K562 (cell line): ENCODE measurements at places on chromosomes 12 and 14.

- peak; percentile 14 for DNase-seq
Measured at GRCh38 chr14:52299692-52300278, 14.3 kb upstream of the PTGER2 start.

- DNase-seq: no peak
Measured at GRCh38 chr12:124513297-124513867, 54.0 kb downstream of the NCOR2 start.

DNA sequence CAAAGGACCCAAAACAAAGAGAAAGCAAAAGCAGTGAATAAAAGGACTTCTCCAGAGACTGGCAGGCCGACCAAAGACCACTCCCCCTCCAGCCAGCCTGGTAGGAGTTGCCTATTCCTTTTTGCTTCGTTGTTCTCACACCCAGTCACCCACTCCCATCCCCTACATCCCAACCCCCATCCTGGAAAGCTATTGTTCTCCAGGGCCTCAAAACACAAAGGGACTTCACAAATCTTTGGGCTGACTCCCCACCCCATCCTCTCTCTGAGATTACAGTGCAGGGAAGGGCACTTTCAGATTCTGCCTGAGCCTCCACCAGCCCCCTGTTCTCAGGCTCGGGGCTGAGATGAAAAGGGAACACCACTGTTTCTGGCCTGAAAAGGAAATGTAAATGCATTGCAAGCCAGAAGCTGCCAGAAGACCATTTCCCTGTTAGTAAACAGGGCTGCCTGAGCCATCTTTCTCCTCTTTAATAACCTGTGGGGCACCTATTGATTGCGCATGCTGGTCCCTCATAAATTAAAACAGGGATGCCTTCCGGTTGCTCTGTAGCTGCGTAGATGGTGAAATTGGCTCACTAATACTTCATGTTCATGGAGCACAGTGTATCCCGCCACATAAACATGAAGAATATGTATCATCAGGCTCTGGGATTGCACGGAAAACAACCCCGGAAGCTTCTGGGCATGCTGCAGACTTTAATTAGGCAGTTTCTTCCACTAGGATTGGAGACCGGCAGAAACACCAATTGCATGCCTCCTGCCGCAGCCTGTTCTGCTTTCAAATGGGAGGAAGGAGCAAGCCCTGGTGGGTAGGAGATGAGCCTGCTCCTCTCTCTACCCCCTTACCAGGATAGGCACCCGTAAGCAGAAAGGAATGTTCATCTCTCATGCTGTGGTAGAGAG is 130.3 kb upstream of the FUT8 start:
- no peak for DNase-seq

GRCh38 chr12:3097186-3097804 is 20.1 kb downstream of the TSPAN9 start:
- DNase-seq: peak; percentile 59
